ENCODE measurements at places on chromosomes 2 and 18.

- no peak for DNase-seq
Observed at GRCh38 chr18:59616501-59616900, 80.7 kb downstream of the CCBE1 start.

DNA sequence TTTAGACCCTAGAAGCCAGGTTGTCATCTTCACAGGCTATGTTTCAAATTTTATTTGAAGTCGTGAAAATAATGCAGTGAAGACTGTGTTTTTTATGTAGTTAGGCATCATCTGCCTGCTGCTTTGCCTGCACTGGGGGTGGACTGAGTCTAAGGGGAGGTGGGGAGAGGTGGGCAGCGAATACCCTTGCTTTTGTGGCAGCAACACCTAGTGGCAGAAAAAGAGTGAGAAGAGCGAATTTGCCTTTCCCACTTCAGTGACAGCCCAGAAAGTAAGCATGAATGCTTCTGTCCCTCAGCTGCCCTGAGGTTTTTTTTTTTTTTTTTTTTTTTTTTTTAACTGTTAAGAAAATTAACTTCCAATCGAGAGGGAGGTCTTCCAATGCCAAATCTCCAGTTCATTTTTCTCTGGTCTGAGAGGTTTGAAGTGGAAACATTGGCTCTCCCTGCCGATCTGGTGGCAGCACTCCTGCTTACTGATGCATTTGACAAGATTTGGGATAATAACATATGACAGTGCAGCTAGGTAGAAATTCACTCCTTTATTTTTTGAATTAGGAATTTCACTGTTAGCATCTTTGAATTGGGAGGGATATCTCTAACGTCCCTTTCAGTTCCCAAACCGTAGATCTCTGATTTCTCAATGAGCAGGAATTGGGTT lies 60.3 kb upstream of the LYPD6B start:
- DNase-seq: no peak

GRCh38 chr2:9735335-9735734 lies 104.5 kb upstream of the YWHAQ start:
- DNase-seq: no peak

- no peak for DNase-seq
Observed at GRCh38 chr18:42310956-42311355, 355.9 kb downstream of the PIK3C3 start.

- DNase-seq: no peak
Observed at GRCh38 chr2:145958611-145959010, 1438.7 kb upstream of the ZEB2 start.

GRCh38 chr18:36130039-36130831 lies 536 bp downstream of the ELP2 start:
- DNase-seq: no peak

- DNase-seq: no peak
Observed at GRCh38 chr2:241617431-241618154, 19.4 kb downstream of the THAP4 start.

GRCh38 chr18:23732439-23732838 lies 43.2 kb downstream of the LAMA3 start:
- no peak for DNase-seq

- DNase-seq: no peak
Observed at GRCh38 chr2:101119431-101119830, 31.8 kb downstream of the TBC1D8 start.

DNA sequence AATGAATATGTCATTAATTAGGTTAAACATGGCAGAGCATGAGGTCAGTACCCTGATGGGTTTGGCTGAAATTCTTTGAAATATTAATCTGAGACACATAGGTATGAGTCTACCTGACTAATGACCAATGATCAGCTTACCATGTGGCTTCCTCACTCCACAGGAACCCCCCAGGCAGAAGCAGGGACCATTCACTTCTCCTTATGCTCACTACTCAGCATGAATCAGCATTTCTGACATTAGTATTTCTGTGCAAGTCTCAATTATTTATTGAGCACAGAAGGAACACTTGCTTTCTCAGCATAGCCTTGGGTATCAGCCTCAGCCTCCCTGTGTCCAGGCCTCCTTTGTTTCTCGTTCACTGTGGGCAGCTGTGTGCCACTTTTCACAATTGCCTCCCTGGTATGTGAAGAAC lies 9.3 kb upstream of the KCNE4 start:
- DNase-seq: no peak

GRCh38 chr2:229836847-229837246 lies 85.0 kb downstream of the TRIP12 start:
- DNase-seq: no peak

GRCh38 chr18:14104201-14104600 lies 28.0 kb downstream of the ZNF519 start:
- no peak for DNase-seq

- DNase-seq: no peak
Observed at GRCh38 chr2:54946220-54946805, 103.9 kb downstream of the RTN4 start.

DNA sequence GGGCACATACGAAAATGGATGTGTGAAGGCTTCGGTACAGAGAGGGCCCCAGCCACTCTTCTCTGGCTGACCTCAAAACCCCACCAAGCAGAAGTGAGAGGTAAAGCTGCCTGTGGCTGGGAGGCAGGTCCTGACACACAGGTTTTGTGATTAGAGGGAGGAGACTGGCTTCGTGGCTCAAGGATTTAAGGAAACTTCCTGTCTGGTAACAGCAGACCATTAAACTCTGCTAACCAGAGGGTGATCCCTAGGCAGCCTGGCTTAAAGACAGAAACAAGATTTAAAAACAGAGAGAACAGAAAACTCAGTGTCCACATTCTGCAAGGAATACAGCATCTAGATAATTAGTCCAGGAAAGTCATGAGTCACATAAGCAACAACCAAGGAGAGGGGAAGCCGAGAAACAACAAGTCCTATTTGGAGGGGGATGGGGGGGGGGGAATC lies 101.9 kb downstream of the NFATC1 start:
- DNase-seq: no peak

DNA sequence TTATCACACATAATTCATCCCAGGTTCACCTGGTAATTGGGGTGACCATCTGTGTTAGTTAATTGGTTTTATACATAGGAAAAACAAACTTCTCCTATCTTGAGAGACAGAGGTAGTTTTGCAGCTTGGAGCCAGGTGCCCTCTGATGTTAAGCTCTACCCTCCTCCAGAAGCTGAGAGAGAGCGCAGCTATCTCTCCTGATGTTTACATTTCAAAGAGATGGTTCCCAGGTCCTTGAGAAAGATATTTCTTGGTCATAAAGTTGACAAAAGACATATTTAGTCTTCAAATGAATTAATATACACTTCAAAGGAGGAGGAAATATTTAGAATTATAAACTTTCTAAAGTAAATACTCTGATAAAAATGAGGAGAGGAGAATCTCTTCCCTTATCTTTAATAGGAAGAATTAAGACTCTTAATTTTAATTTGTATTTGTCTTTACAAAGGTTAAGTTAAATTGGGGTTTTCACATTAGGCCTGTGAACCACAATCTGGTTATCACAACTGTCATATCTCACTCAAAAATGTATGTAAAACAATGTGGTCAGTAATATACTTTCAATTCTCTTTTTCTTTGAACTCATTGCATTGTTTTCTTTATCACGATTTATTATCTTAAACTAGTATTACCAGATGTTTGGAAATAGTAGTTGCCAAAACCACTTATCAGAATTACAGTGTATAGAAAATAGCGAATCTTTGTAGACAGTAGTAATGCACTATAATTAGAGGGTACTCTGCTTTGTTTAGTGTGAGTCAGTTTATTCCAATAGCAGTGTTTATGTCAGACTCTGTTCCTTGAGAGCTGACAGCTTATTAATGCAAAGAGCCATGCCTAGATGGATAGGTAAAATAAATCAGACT lies 26.8 kb downstream of the SERPINB4 start:
- DNase-seq: no peak

DNA sequence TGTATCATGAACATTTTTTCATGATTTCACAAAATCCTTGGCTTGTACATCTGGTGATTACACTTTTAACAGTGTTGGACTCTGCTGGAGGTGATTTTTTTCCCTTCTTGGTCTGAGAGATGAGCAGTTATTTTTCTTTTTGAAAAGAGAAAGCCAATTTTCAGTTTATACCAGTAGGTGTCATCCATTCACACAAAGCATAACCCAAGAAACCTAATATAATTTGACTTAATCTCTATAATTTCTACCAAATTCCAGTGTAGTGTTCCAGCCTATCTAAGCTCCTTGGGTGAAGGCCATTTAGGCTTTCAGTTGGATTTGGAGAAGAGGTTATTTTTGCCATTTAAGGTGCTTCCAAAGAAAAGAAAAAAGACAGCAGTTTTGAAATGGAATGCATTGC lies 7.7 kb upstream of the ICOS start:
- no peak for DNase-seq

- no peak for DNase-seq
Observed at GRCh38 chr2:98241592-98241991, 104.7 kb upstream of the CNGA3 start.

DNA sequence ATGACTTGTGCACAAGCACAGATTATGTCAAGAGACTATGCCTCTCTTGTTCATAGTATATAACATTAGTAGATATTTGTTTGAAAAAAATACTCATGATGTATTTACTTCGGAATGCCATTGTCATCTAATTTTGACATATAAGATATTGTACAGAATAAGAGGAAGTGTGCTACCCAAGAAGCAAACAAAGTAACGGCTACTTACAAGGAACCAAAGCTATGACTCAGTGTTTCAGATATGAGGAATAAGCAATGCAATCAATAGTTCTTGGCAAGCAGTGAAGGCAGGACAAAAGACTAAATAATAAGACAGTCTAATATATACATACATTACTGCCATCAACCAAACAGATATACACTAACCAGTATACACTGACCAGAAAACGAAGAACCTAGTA lies 256.3 kb downstream of the CCDC178 start:
- no peak for DNase-seq

GRCh38 chr2:74004212-74005182 lies 19.8 kb downstream of the TET3 start:
- no peak for DNase-seq
